ENCODE measurements at places on chromosomes 2 and 18. TPM values are rescaled to one million over a fixed set of nuclear protein-coding genes. Genes with fewer than 3 reads are reported as not detected.

MSTN gene
- total RNA-seq, result 6.6 TPM

MC4R gene
- not detected for total RNA-seq

SPATA3 gene
- total RNA-seq, result not detected

PDCL3 gene
- total RNA-seq, result 12.0 TPM

ILKAP gene
- total RNA-seq, result 42.4 TPM

ASAP2 gene
- 40.0 TPM for total RNA-seq

CAPN14 gene
- total RNA-seq, result 0.12 TPM

CNGA3 gene
- not detected for total RNA-seq

GALR1 gene
- 0.12 TPM for total RNA-seq

TNFRSF11A gene
- total RNA-seq, result 6.2 TPM

GLI2 gene
- 18.7 TPM for total RNA-seq

LAMA1 gene
- total RNA-seq, result 63.7 TPM

TEKT4 gene
- 0.29 TPM for total RNA-seq

POTEI gene
- total RNA-seq, result 0.06 TPM

DQX1 gene
- not detected for total RNA-seq

IL1RL2 gene
- total RNA-seq, result 1.2 TPM

FBXO48 gene
- 0.53 TPM for total RNA-seq

NEB gene
- 313 TPM for total RNA-seq

MBP gene
- total RNA-seq, result 26.3 TPM

ELOA2 gene
- total RNA-seq, result not detected

DRC1 gene
- 0.76 TPM for total RNA-seq

CAPN13 gene
- total RNA-seq, result 2.0 TPM

CD8B gene
- 0.88 TPM for total RNA-seq

SCYGR5 gene
- total RNA-seq, result not detected

MC2R gene
- not detected for total RNA-seq

ANKRD30B gene
- total RNA-seq, result not detected

SPHKAP gene
- total RNA-seq, result 6.2 TPM

NEU2 gene
- total RNA-seq, result not detected

SPR gene
- 9.1 TPM for total RNA-seq

ALKAL2 gene
- 2.7 TPM for total RNA-seq

CAVIN2 gene
- total RNA-seq, result 51.9 TPM

DUSP19 gene
- 6.4 TPM for total RNA-seq

DYNAP gene
- not detected for total RNA-seq

KIAA2012 gene
- 0.18 TPM for total RNA-seq

RGPD3 gene
- total RNA-seq, result 0.29 TPM

PCARE gene
- 0.18 TPM for total RNA-seq

SH3RF3 gene
- 6.9 TPM for total RNA-seq

TMEM198 gene
- total RNA-seq, result 4.6 TPM

KATNAL2 gene
- total RNA-seq, result 8.3 TPM

MAP2 gene
- total RNA-seq, result 14.7 TPM

CXCR1 gene
- 1.4 TPM for total RNA-seq

RNU2-63P gene
- total RNA-seq, result 29.7 TPM

CTLA4 gene
- 0.29 TPM for total RNA-seq

SOCS6 gene
- 24.6 TPM for total RNA-seq

TTC32 gene
- 18.0 TPM for total RNA-seq
